Suppressor macrophage treated with lipopolysaccharide for 4 hours (primary cell): ENCODE measurements at places on chromosomes 2 and 18.
A peak's percentile ranks its signal among the peaks of the same experiment; 100 is the strongest.

- DNase-seq, result peak; percentile 82
These were observed 22.6 kb upstream of the CYP1B1 start for GRCh38 chr2:38098421-38099098.

- no peak for DNase-seq
These were observed 527.4 kb downstream of the RNF144A start for GRCh38 chr2:7444626-7445025.

GRCh38 chr2:109188898-109189297 lies 59.9 kb downstream of the SH3RF3 start:
- DNase-seq, result no peak

DNA sequence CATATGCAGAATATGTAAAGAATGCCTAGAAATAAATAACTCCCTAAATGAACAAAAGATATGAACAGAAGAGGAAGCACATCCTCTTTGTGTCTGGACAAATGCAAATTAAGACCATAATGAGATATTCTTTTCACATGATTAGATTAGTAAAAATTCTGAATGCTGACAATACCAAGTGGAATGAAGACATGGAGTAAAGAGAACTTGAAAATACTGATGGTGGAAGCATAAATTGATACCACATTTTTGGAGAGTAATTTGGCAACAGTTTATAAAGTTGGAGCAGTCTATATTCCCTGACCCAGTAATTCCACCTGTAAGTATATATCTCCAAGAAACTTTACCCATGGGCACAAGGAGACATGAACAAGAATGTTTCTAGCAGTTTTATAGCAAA lies 130.0 kb downstream of the CAPN13 start:
- DNase-seq, result no peak

- DNase-seq, result no peak
These were observed 24.5 kb downstream of the DARS1 start for GRCh38 chr2:135960656-135961551.

DNA sequence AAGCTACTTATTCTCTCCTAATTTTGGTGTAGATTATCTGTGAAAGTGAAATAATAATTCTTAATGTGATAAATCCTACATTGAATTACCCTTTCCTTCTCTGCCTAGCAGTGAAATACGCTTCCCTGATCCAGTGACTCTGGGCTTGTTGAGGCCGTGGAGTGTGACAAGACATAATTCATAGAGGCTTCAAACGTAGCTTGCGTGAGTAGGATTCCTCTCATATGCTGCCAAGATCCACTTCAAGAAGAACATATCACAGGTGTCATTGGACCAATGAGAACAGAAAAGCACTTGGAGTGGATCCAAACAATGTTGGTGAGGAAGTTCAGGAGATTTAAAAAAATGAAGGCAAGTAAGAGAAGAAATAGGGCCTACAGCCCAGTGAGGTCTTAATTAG lies 221.3 kb upstream of the TMEFF2 start:
- DNase-seq, result no peak

DNA sequence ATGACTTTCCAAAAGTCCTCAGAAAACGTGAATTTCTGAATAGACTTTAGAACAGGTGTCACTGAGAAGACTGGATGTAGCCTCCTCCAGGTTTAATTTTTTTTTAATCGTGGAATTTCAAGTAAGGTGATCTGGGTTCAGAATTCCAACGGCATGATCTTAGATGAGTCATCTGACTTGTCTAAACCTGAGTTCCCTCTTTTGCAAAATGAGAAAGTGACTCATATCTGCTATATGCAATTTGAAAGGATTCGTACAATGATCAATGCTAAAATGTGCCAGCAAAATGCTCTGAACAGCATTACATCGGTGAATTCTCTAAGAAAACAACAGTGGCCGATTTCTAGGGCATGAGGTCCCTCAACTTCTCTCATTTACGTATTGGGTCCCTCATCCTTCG lies 69.1 kb upstream of the ZNF516 start:
- DNase-seq, result peak; percentile 59

- DNase-seq, result no peak
These were observed 16.4 kb downstream of the SLC66A2 start for GRCh38 chr18:79935098-79935480.

- DNase-seq, result no peak
These were observed 3.5 kb downstream of the SNRNP200 start for GRCh38 chr2:96301865-96302264.

DNA sequence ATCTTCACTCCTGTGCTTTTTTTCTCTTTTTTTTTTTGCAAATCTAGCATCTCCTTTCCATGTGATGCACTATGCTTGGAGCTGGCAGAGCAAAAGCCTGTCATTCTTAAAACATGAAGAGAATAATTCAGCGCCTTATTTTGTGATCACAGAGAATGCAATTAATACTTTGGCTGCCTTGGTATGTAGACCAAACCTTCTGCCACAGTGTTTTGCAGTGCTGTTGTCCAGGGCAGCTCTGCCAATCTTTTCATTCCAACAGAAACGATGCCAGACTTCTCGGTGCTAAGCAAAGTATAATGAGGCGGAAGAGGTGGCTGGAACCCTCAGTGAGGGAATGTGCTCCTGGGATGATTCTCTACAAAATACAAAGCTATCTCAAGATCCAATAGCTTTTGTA lies 25.6 kb downstream of the BCL2 start:
- no peak for DNase-seq
